ENCODE measurements at places on chromosomes 4 and X.

DNA sequence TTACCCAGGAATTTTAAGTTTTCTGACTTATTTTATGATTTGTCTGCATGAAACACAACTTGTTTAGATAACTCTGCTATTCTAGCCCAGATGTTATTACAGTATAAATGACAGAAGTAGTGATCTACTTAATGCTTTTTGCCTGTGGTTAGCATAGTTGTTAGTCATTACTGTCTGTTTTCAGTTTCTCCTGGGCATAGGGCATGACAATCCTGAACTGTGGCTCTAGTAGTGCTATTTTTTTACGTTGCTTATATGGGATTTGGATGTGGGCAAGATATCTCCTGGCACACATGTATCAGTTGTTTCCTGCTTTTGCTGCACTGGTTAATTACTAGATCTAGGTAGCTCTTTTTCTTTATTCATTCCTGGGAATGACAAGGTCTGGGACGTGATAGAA lies 1005.8 kb downstream of the PCDH18 start:
- no peaks in the 10 kb centered on the region for H3K4me1 ChIP-seq
- no peak overlapping the region for H3K4me3 ChIP-seq
- H3K36me3 ChIP-seq, result no peaks in the 10 kb centered on the region

- no peaks in the 10 kb centered on the region for H3K4me1 ChIP-seq
- no peaks in the 10 kb centered on the region for H3K36me3 ChIP-seq
- DNase-seq, result no peak
- no peak overlapping the region for H3K4me3 ChIP-seq
- no peak overlapping the region for H3K27ac ChIP-seq
Observed at GRCh38 chr4:181202240-181202639, 1041.0 kb upstream of the TENM3 start.

- H3K36me3 ChIP-seq, result no peaks in the 10 kb centered on the region
- peak; percentile 24 for DNase-seq
- no peaks in the 10 kb centered on the region for H3K27me3 ChIP-seq
- peak overlapping the region; percentile 99 for H3K4me3 ChIP-seq
- peaks cover 43% of the 10 kb centered on the region for H3K4me1 ChIP-seq
- peak overlapping the region; percentile 99 for H3K27ac ChIP-seq
Observed at GRCh38 chrX:71095981-71096759, 519 bp downstream of the FOXO4 start.

DNA sequence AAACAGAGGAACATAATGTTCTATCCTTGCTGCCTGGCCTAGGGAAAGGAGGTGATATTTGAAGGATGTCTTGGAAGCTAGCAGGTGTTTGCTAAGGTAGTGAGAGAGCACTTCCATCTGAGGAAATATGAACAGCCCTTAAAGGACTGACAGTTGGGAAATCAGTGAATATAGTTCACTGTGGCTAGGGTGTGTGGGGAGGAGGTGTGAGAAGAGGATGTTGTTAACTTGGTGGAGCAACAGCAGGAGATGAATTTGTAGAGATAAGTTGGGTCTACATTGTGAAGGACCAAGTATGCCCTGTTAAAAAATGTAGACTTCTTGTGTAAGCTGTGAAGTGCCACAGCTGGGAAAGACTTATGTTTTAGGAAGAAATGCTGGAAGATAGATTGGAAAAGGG lies 25.5 kb downstream of the TBC1D19 start:
- H3K27ac ChIP-seq, result 0 out of 2 replicates have a peak overlapping the region, but pooled peaks have one; percentile 7
- peaks cover 14% of the 10 kb centered on the region for H3K4me1 ChIP-seq
- no peaks in the 10 kb centered on the region for H3K36me3 ChIP-seq
- no peak overlapping the region for H3K4me3 ChIP-seq
- H3K27me3 ChIP-seq, result no peaks in the 10 kb centered on the region

DNA sequence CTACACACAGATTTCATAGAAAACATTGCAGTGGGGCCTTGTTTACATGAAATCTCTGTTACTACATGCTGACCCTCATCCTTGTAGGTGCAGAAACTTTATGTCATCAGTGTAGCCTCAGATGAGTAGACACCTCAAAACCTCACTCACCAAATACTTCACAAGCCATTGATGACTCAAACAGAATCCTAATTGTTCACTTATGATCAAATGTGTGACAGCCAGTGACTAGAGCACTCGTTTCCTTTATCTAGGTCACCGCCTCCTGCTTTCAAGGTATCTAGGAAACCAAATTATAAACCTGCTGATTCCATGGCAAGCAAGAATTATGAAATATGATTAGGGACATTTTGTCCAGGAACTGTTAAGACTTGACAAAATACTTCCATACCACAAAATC lies 255.8 kb upstream of the GPRIN3 start:
- no peak overlapping the region for H3K4me3 ChIP-seq
- peaks cover 22% of the 10 kb centered on the region for H3K4me1 ChIP-seq
- no peak overlapping the region for H3K27ac ChIP-seq

DNA sequence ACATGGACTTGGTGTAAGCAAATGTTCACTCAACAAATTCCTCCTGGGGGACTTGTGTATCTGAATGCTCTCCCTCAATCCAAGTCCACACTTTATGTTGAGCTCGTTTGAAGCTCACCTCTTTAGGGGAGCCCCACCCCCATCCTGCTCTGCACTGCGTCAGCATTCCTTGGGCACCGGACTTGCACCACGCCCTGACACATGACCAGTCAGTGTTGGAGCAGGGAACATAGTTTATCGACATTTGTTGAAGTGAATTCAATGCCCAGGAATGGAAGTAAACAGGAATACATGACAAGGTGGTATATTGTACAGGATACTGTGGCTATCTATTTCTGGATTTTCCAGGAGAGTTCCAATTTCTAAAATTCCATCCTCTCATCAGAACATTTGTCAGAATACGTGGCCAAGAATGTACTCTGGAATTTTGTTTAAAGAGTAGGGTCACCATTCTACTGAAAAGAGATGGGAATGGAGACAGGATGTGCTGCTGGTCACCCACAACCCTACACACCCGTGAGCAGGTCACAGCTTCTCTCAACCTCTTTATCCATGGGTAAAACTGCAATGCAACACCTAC lies 60.0 kb upstream of the LNX1 start:
- H3K27ac ChIP-seq, result no peak overlapping the region
- no peaks in the 10 kb centered on the region for H3K27me3 ChIP-seq
- H3K4me3 ChIP-seq, result no peak overlapping the region
- no peaks in the 10 kb centered on the region for H3K36me3 ChIP-seq
- DNase-seq, result no peak

DNA sequence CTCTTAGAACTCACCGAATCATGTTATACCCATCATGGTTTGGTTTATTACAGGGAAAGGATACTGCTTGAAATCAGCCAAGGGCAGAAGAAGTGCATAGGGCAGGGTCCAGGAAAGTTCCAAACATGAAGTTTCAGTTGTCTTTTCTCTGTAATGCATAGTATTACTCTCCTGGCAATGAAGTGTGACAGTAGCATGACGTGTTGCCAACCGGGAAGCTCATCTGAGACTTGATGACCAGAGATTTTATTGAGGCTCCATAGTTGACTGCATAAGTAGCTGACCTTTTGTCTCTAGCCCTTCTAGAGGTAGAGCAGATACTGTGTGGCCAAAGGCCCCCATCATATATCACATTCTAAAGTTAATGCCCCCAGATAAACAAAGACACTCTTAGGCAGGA lies 72.1 kb downstream of the BEND4 start:
- H3K36me3 ChIP-seq, result peaks cover 5% of the 10 kb centered on the region
- DNase-seq, result no peak
- H3K27me3 ChIP-seq, result no peaks in the 10 kb centered on the region
- H3K27ac ChIP-seq, result 0 out of 2 replicates have a peak overlapping the region, but pooled peaks have one; percentile 8
- H3K4me3 ChIP-seq, result no peak overlapping the region
- no peaks in the 10 kb centered on the region for H3K4me1 ChIP-seq

- peak overlapping the region; percentile 83 for H3K27ac ChIP-seq
- H3K4me1 ChIP-seq, result peaks cover 24% of the 10 kb centered on the region
- DNase-seq, result peak; percentile 55
- H3K36me3 ChIP-seq, result no peaks in the 10 kb centered on the region
- no peak overlapping the region for H3K4me3 ChIP-seq
Observed at GRCh38 chr4:8085491-8086117, 73.0 kb downstream of the ABLIM2 start.

GRCh38 chr4:136002316-136002715 lies 1530.0 kb downstream of the PCDH18 start:
- no peaks in the 10 kb centered on the region for H3K36me3 ChIP-seq
- DNase-seq, result no peak

GRCh38 chrX:150352581-150352980 lies 10.5 kb upstream of the MAMLD1 start:
- H3K27ac ChIP-seq, result no peak overlapping the region
- H3K36me3 ChIP-seq, result no peaks in the 10 kb centered on the region
- no peak overlapping the region for H3K4me3 ChIP-seq

GRCh38 chr4:144574509-144574908 lies 71.4 kb upstream of the HHIP start:
- H3K36me3 ChIP-seq, result no peaks in the 10 kb centered on the region
- peaks cover 7% of the 10 kb centered on the region for H3K4me1 ChIP-seq
- H3K27ac ChIP-seq, result no peak overlapping the region

DNA sequence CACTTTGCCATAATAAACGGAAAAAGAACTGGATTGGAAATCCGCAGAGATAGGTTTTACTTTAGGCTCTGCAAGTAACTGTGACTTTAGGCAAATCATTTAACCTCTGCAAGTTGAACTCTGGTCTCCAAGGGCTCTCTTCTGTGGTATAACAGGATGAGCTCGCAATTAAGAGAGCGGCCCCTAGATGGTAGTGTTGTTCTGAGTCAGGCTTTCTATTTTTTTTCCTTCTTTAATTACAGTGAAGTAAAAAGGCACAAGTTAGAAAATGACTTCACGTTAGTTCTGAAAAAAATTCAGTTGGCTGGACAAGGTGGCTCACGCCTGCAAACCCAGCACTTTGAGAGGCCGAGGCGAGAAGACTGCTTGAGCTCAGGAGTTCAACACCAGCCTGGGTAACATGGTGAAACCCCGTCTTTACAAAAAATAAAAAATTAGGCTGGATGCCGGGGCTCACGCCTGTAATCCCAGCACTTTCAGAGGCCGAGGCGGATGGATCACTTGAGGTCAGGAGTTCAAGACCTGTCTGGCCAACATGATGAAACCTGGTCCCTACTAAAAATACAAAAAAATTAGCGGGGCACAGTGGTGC lies 18.0 kb downstream of the RPS3A start:
- H3K4me1 ChIP-seq, result no peaks in the 10 kb centered on the region
- H3K4me3 ChIP-seq, result no peak overlapping the region
- peaks cover 29% of the 10 kb centered on the region for H3K36me3 ChIP-seq
- peak overlapping the region; percentile 74 for H3K27ac ChIP-seq
- DNase-seq, result peak; percentile 65

- peaks cover under 1% of the 10 kb centered on the region for H3K36me3 ChIP-seq
- no peak overlapping the region for H3K4me3 ChIP-seq
- no peak for DNase-seq
- H3K27me3 ChIP-seq, result no peaks in the 10 kb centered on the region
Observed at GRCh38 chrX:29553542-29553941, 661.8 kb upstream of the MAGEB2 start.

DNA sequence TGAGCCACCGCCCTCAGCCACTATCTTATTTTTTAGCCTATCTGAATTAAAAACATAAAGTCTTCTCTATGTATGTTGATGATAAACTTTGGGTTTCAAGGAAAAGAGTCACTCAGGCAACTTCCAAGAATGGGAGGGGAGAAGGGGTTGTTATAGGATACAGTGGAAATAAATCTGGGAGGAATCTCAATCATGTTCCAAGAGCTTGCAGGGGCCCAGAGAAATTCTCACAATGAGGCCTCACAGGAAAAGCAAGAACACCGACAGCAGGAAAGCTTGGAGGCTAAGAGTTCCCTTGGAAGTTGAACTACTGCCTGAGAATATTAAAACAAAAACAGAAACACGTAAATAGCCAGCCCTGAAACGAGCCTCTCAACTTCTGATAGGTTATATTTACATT lies 384.6 kb upstream of the IGFBP7 start:
- no peak for DNase-seq
- peaks cover 29% of the 10 kb centered on the region for H3K27me3 ChIP-seq
- peaks cover 16% of the 10 kb centered on the region for H3K4me1 ChIP-seq
- no peak overlapping the region for H3K27ac ChIP-seq
- H3K36me3 ChIP-seq, result no peaks in the 10 kb centered on the region

DNA sequence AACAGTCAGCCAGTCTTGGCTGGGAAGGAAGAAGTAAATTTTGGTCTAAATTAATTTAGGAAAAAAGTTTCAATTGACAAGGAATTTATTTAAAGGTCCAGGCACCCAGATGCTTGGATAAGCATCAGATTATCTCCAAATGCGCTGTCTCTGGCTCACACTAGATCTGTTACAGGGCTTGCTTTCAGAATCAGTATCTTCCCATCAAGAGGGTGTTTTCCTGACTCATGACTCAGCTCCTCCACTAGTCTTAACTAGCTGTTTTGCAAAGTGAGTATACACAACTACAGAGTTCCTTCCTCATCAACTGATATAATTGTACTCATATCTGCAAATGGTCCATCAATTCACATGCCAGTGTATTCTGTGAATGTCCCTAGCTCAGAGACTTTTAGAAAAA lies 482.1 kb upstream of the CPEB2 start:
- no peaks in the 10 kb centered on the region for H3K27me3 ChIP-seq
- no peak overlapping the region for H3K27ac ChIP-seq
- H3K4me3 ChIP-seq, result no peak overlapping the region
- DNase-seq, result no peak
- H3K36me3 ChIP-seq, result peaks cover 2% of the 10 kb centered on the region

DNA sequence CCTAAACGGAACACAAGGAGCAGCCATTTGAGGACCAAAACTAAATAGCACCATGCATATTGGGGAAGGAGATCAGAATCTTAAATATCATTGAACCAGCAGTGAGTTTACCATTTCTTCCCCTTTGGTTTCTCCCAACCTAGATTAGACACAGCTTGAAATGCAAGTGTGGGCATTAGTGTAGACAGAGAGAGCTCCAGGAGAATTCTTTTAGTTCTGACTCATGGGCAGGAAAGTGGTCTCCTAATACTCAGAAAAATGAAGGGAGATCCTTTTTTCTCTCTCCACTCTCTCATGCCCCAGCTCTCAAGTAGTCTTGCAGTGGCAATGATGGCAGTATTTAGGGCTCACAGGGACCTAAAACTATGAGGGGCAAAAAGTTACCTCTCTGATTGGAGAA lies 567.9 kb downstream of the INPP4B start:
- no peak overlapping the region for H3K4me3 ChIP-seq
- H3K27ac ChIP-seq, result no peak overlapping the region
- H3K27me3 ChIP-seq, result no peaks in the 10 kb centered on the region
- no peaks in the 10 kb centered on the region for H3K4me1 ChIP-seq
- no peaks in the 10 kb centered on the region for H3K36me3 ChIP-seq

GRCh38 chr4:74480267-74480666 lies 35.3 kb downstream of the AREG start:
- H3K27me3 ChIP-seq, result 0 out of 2 replicates have a peak, but pooled peaks cover 3% of the 10 kb centered on the region
- no peaks in the 10 kb centered on the region for H3K36me3 ChIP-seq
- no peak overlapping the region for H3K4me3 ChIP-seq
- no peak overlapping the region for H3K27ac ChIP-seq

DNA sequence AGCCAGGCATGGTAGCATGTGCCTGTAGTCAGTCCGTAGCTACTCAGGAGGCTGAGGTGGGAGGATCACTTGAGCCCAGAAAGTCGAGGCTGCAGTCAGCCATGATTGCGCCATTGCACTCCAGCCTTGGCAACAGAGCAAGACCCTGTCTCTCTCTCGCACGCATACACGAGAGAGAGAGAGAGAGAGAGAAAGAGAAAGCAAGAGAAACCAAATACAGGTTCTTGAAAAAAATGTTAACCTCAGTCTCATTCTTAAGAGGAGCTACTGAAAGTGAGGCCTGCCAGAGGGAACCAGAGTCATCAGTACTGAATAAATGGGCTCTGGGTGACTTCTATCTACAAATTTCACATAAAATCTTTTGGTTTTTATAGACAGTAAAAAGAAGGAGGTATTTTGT lies 42.9 kb downstream of the KIAA0232 start:
- H3K4me1 ChIP-seq, result no peaks in the 10 kb centered on the region
- H3K4me3 ChIP-seq, result no peak overlapping the region
- H3K27ac ChIP-seq, result no peak overlapping the region
- H3K36me3 ChIP-seq, result peaks cover 8% of the 10 kb centered on the region
- DNase-seq, result no peak
- no peaks in the 10 kb centered on the region for H3K27me3 ChIP-seq
